Activated naive CD8-positive, alpha-beta T cell treated with anti-CD3 and anti-CD28 coated beads for 36 hours (primary cell): ENCODE measurements at places on chromosomes 1 and 21.

DNA sequence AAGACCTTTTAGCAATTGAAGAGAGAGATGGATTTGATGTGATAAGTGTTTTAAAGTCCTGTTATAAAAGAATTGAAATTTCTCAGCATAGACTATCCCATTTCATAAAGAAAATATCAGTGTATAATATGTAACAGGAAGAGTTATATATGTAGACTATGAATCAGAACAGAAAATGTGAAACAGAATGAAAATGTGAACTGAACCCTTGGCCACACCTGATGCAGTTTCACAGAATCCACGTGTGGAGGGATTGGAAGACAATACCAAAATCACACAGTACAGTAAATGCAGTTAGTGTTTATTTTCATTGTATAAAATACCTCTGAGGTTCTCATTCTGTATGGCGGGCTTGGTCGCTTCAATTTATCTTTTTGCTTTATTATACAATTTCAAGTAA lies 9.9 kb upstream of the SLAMF1 start:
- no peak for DNase-seq

- no peak for DNase-seq
Measured at GRCh38 chr1:179066471-179066870, 15.4 kb upstream of the TOR3A start.

DNA sequence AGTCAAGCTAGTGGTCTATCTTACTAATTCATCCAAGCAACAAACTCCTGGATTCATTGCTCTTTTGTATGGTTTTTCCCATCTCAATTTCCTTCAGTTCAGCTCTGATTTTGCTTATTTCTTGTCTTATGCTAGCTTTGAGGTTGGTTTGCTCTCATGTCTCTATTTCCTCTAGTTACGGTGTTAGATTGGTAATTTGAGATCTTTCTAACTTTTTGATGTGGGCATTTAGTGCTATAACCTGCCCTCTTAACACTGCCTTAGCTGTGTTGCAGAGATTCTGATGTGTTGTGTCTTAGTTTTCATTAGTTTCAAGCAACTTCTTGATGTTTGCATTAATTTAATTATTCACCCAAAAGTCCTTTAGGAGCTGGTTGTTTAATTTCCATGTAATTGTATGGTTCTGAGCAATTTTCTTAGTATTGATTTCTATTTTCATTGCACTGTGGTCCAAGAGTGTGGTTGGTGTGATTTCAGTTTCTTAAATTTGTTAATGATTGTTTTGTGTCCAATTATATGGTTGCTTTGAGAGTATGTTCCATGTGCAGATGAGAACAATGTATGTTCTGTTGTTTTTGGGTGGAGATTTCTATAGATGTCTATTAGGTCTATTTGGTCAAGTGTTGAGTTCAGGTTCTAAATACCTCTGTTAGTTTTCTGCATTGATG lies 154.6 kb downstream of the PLPPR5 start:
- no peak for DNase-seq

GRCh38 chr1:193806079-193807048 lies 620.0 kb upstream of the B3GALT2 start:
- no peak for DNase-seq

DNA sequence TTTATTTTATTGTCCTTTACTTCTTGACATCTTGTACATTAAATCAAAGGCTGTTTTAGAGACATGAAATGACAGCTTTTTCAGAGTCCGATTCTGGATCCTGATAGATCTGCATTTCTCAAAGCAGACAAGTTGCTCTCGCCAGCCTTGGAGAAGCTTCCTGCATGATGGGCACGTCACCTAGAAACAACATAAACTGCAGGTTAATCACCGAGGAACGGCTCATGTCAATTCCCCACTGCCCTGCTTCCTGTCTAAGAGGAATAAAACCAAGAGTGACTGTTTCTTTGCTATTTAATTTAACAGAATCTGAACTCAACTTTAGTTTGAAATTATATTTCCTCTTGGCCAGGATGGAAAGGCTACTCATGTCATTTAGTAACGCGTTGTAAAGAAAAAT lies 77.0 kb downstream of the RWDD3 start:
- no peak for DNase-seq

DNA sequence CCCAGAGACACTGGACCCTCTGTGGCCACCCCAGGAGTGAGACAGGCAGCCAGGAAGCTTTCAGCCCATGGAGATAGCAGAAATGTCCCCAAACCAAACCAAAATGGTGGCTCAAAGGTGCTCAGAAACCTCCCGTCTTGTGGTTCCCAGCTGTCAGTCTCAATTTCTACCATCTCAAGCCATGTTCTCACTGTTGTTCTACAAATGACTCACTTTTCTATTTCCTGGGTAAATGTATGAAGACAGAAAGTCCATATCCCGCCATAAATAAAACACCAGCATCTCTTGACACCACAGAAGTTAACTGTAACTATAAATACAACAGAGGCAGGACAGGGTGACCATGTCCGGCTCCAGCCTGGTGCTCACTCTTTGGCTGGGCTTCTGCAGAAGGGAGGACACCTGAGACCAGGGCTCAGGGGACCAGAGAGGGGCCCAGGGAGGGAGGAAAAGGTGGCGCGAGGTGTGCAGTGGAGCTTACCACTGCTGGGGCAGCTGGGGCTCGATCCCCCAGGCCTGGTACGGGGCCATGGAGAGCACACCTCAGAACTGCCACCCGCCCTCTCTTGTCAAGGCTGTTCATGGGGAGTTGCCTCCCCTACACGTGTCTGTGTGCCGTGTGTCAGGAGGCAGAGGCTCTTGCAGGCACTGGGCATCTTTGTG lies 43.6 kb downstream of the EPHB2 start:
- no peak for DNase-seq

GRCh38 chr1:56032096-56032676 lies 547.2 kb downstream of the PLPP3 start:
- DNase-seq = no peak

DNA sequence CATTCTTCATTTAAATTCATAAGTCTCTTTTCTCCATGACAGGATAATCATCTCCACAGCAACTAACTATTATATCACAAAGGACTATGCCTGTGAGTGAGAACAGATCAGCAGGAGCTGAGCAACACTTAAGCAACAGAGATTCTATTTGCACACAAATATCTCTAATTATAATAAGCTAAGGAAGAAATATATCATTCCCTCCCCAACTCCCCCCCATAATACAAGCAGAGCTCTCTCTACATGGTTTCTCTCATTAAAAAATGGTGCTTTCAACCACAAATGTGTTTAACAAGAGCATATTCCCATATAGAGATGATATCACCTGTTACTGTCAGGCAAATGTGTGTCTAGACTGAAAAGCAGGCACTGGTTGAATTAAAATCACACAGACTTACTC lies 34.5 kb upstream of the NIBAN1 start:
- no peak for DNase-seq

DNA sequence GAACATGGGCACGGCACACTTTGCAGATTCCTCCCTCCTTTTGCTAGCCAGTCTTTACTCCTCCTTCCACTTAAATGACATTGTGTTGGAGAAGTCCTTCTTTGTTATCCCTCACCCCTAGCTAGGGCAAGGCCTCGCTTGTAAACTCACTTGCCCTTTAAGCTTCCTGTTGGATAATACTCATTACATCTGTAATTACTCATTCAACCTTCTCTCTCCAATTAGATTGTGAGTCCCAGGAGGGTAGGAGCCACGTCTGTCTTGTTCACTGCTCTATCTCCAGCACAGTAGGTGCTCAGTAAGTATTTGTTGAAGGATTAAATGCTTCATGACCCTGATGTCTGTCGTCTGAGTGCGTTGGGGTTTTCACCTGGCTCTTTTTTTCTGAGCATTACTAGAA lies 98.7 kb upstream of the USP24 start:
- no peak for DNase-seq

DNA sequence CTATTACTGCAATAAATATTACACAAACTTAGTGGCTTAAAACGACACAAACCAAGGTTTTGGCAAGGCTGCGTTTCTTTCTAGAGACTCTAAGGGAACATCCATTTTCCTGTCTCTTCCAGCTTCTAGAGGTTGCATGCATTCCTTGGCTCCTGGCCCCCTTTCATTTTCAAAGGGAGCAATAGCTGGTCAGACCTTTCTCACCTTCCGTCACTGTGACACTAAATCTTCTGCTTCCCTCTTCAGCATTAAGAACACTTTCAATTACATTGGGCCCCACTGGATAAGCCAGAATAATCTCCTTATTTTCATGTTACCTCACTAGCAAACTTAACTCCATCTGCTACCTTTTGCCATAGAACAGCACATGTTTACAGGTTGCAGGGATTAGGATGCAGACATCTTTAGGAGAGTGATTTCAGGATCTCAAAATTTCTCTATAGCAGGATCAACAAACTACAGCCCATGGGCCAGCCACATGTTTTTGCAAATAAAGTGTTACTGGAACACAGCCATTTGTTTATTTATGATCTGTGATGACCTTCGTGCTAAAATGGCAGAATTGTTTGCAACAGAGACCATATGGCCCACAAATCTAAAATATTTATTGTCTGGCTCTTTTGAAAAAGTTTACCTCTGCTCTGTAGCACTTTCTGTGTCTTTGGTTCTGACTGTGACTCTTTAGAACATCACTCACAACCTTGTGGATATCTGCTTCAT lies 221.5 kb upstream of the SGIP1 start:
- DNase-seq = no peak

DNA sequence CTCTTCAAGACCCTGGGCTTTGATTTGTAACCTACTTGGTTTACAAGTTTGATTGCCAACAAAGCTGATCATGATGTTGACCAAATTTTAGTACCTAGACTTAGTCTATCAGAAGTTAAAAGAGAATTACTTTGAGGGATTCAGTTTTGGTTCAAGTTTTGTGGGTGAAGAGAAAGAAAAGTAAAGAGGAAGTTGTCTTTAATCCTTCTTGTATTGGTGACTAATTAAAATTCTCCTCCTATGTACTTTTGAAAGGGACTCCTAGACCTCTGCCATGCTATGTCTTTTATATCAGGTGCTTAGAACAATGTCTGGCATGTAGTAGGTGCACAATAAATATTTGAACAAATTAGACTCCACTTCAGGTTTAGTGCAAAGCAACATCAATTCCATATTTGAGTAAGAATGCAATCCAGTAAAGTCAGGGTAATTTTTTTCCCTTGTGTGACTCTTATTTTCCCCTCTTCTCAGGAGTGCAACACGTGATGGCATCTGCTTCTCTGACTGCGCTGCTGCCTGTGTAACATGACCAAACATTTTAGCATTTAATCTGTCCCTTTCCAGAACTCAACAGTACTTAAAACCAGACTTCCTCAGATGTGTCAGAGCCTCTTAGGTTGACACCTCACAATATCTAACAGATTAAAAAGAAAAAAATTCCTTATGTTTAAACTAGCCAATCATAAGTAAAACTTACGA lies 41.1 kb upstream of the KCNQ4 start:
- no peak for DNase-seq

GRCh38 chr1:118335331-118335732 lies 150.3 kb upstream of the SPAG17 start:
- DNase-seq = no peak

DNA sequence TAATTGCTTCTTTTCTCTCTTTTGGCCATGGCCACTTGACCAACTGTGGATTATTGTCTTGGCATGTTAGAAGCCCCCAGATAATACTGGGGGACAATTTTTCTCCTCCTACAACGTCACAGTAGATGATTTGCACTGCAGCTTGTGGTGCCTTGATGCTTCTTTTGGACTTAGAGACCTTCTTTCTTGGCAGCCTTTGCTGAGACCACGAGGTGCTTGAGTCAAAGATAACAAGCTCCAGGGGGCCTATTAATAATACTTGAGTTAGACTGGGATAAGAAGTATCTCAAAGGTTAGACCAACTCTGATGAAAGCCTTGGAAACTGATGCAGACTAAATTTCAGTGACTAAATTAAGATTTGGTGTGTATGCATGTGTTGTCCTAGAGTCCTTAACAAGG lies 3.2 kb downstream of the PPP1R12B start:
- DNase-seq = no peak

- DNase-seq = no peak
Measured at GRCh38 chr1:40049725-40050124, 9.2 kb downstream of the CAP1 start.

- DNase-seq = no peak
Measured at GRCh38 chr1:1230656-1231399, 973 bp downstream of the SDF4 start.

GRCh38 chr1:100834777-100835660 lies 59.6 kb downstream of the EXTL2 start:
- DNase-seq = peak; percentile 2

- DNase-seq = no peak
Measured at GRCh38 chr1:47351305-47351704, 17.7 kb downstream of the CMPK1 start.

- DNase-seq = no peak
Measured at GRCh38 chr1:218350035-218350525, 4.9 kb downstream of the TGFB2 start.

DNA sequence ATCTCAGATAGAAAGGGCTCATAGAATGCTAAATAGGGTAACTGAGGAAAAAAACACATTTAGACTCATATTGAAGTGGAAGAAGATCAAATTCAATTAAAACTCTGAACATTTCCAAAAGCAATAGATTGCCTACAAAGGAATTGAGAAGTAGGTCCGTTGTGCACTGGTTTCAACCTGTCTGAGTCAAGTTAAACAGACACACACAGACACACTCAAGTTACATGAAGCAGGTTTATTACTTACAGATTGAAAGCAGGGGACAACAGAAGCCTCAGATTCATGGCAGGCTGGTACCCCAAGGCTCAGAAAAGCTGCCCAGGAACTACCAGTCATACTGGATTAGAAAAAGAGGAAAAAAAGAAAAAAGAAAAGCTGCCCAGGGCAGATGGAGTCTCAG lies 20.7 kb upstream of the S100A2 start:
- no peak for DNase-seq

DNA sequence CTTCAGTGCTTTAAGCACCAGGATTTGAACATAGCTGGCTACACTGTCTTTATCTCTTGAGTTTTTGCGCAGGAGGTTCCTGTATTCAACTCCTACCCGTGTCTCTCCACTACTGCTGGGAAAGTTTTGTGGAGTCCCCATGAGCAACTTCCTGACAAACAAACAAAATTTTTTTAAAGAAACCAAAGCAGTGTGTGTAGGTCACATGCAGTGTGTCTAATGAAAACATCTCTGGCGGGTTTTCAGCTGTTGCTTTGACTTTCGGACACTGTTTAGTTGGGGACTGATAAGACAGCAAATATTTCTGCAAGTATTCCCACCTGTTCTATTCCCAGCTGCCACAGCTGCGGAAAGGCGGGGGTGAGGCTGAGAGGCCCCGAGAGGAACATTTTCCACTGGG lies 2.0 kb downstream of the PSEN2 start:
- no peak for DNase-seq

DNA sequence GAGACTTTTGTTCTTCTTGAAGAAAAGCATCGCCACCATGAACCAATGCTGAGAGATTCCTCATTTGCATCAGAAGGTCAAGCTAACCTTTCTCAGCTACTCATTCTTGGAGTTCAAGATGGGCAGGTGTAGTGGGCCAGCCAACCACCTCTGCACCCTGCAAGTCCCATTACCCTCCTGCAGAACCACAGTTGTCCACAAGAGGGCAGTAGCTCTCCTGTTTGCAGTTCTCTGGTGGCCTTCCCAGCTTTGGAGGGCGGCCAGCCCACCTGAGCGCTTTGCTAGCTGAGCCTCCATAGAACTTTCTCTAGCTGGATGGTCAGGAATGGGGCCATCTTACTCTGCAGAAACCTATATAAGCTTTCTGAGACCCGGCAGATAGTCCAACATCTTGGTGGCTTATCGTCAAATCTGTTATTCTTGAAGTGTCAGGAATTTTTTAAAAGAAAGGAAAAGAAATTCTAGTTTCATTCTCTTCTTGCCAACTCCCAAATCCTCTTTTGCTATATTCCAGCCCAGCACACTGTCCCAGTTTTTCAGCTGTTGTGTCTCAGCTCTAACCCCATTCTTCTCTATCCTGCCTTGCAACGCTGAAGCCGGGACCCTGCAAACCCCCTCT lies 11.0 kb upstream of the LMX1A start:
- peak; percentile 73 for DNase-seq

GRCh38 chr21:25391777-25392176 lies 215.5 kb downstream of the MRPL39 start:
- no peak for DNase-seq
